ENCODE measurements at places on chromosomes 6 and 20.

DNA sequence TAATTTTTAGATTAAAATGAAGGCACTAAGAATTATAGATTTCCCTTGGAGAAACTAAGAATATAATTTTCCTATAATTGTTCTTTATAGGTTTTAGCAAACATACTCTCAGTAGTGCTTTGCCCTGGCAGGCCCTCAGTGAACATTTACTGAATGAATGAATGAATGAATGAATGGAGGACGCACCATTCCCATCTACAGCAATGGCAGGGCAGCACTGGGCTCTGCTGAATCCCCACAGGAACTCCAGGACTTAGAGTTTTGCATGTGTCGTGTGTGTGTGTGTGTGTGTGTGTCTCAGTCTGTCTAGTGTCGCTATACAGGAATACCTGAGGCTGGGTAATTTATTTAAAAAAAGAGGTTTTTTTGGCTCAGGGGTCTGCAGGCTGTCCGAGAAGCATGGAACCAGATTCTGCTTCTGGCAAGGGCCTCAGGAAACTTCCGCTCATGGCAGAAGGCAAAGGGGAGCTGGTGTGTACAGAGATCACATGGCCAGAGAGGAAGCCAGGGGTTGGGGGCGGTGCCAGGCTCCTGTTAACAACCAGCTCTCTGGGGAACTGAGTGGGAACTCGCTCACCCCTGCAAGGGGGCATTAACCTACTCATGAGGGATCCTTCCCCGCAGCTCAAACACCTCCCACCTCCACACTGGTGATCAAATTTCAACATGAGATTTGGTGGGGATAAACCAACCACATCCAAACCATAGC lies 20.1 kb downstream of the RNASET2 start:
- no peak for DNase-seq

DNA sequence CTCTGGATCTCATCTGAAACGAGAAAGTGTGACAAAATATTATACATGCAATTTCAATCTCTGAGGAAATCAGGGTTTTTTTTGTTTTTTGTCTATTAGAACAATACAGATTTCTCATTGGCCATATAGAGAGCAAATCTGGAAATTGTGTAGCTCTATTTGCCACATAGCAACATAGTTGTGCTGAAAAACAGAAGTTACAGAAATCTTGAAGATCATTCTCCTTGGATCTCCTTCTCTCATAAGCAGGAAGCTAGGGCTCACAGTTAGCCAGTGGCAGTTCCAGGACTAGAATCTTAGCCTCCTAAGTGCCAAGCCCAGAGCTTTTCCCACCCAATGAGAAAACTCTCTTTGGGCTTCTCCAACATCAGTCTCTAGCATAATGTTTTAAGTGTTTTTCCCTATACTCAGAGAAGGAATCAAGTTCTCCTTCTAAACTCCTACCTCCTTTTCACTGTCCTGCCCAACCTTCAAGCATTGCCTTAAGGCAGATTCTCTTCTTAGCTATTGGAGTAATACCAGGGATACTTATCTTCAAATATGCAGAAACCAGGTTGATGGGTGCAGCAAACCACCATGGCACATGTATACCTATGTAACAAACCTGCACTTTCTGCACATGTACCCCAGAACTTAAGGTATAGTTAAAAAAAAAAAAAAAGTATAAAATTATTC lies 211.6 kb downstream of the ALDH8A1 start:
- DNase-seq, result no peak

DNA sequence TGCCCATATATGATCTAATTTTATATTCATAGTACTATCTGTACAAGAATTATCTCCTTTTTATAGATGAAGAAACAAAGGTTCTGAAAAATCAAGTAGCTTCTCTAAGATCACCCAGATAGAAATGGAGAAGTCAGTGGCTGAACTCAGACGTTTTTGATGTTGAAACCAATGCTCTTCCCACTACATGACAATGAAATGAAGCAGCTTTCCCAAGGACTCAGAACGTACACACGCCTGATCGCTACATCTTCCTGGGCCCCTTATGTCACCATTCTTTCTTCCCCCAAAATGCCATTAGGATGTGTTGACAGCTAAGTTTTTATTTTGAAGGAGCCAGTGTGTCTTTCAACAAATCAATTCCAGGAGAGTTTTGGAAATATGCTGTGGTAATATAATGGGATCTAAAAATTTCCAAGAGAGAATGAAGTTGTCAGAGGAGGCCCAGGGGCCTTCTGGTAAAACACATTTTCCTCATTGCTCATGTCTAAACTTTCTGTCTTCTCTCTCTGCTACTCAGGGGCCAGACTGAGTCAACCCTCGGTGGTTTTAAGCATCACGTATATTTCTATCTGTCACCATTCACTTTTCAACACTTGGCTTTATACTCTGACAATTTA lies 98.1 kb upstream of the COL21A1 start:
- no peak for DNase-seq

DNA sequence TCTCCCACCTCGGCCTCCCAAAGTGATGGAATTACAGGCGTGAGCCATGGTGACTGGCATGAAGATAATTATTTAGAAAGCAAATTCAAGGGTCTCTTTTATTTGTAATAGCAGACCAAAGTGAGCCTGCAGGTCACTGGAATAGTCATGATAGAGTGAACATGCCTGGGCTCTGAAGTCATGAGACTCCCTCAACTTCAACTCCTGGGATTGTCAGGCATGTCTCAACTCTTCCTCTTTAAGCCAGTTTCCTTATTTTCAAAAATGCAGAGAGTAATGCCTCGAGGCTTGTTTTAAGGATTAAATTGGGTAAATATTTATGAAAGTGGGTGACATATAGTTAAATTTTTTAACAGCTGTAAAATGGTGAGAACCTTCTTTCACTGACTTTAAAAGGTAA lies 22.7 kb upstream of the HECA start:
- no peak for DNase-seq

GRCh38 chr6:38782616-38783015 lies 67.5 kb downstream of the DNAH8 start:
- DNase-seq, result no peak

GRCh38 chr6:7311917-7312615 lies 933 bp downstream of the SSR1 start:
- no peak for DNase-seq

- no peak for DNase-seq
Measured at GRCh38 chr6:2134554-2134953, 110.9 kb downstream of the GMDS start.

DNA sequence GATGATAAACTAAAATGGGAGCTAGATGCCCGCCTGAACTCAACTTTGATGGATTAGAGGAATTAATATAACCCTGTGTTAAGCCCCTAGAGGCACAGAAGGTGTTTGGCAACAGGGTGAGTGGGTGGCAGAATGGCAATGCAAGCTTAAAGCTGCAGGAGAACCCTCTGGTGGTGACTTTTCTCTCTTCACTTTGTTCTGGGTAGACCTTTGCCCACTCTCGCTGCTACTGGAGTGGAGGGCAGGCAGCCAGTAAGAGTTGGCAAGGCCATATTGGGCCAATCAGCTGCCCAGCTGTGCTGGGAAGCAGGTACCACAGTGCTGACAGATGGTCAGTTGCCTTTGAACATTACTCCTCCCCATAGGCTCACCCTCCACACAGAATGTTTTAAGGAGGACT lies 468.2 kb downstream of the MMUT start:
- no peak for DNase-seq

DNA sequence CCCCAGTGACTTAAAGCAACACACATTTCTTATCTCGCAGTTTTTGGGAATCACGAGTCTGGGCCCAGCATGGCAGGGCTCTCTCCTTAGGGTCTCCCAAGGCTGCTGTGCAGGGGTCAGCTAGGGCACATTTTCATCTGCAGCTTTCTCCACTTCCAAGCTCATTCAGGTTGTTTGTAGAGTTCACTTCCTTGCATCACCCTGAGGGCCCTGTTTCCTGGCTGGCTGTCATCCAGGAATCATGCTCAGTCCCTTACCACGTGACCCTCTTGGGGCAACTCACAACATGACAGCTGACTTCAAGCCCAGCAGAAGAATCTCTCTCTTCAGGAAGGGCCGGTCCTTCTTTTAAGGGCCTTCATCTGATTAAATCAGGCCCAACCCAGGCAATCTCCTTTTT lies 21.3 kb downstream of the SNAP25 start:
- DNase-seq, result no peak

DNA sequence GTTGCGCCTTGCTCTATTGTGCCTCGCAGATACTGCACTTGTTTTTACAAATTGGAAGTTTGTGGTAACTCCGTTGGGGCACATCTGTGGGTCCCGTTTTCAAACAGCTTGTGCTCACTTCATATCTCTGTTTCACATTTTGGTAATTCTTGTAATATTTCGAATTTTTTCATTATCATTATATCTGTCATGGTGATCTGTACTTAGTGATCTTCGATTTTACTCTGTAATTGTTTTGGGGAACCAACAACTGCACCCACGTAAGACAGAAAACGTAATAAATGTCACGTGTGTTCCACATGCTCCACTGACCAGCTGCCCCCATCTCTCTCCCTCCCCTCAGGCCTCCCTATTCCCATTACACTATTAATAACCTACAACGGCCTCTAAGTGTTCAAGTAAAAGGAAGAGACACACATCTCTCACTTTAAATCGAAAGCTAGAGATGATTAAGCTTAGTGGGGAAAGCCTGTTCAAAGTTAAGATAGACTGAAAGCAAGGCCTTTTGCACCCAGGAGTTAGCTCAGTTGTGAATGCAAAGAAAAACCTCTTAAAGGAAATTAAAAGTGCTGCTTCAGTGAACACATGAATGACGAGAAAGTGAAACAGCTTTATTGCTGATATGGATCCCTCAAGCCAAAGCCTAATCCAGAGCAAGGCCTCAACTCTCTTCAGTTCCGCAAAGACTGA lies 26.9 kb downstream of the TTLL2 start:
- DNase-seq, result no peak

DNA sequence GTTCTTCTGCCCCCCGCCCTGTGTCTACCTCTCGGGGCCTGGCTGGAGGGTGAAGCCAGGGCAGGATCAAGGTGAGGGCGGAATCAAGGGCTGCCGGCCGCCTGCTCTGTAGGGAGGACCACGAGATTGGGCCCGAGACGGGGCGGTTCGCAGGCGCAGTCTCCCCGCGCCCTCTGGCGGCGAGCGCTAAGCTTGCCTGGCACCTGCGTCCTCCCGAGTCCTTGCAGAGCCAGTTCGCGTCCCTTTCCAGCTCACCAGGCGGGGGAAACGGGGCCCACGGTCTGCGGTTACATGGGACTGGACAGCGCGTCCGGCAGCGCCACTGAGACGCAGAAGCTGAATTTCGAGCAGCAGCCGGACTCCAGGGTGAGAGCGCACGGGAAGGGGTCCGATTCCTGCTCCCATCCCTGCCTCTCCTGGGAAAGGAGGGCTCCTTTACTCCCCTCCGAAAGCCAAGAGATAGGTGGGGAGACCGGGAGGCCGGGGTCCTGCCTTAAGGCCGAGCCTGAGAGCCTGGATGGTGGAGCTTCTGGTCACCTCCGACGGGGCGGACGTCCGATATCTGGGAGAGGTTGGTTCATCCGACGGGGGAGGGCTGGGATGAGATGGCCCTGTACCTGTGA lies 3.6 kb upstream of the MATN4 start:
- DNase-seq, result peak; percentile 37

- DNase-seq, result peak; percentile 46
Measured at GRCh38 chr6:56843476-56844349, 111.2 kb upstream of the BEND6 start.

DNA sequence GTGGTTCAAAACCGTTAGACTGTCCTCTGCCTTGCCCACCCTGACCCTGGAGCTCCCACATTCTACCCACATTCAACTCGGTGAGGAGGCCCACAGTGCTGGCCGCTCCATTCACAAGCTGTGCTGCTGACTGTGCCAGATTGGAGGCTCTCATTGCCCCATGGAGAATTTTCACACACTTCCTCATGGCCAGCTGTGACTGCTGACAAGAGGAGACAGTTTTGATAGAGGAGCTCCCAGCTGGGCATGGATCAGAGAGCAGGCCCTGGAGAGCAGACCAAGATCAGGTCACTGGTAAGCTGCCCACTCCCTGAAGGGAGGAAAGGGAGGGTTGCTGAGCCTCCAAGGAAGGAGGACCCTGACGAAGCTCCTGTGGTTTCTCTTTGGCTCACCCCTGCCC lies 246.1 kb upstream of the RIN2 start:
- no peak for DNase-seq

- no peak for DNase-seq
Measured at GRCh38 chr6:130829333-130829910, 2.2 kb downstream of the SMLR1 start.

DNA sequence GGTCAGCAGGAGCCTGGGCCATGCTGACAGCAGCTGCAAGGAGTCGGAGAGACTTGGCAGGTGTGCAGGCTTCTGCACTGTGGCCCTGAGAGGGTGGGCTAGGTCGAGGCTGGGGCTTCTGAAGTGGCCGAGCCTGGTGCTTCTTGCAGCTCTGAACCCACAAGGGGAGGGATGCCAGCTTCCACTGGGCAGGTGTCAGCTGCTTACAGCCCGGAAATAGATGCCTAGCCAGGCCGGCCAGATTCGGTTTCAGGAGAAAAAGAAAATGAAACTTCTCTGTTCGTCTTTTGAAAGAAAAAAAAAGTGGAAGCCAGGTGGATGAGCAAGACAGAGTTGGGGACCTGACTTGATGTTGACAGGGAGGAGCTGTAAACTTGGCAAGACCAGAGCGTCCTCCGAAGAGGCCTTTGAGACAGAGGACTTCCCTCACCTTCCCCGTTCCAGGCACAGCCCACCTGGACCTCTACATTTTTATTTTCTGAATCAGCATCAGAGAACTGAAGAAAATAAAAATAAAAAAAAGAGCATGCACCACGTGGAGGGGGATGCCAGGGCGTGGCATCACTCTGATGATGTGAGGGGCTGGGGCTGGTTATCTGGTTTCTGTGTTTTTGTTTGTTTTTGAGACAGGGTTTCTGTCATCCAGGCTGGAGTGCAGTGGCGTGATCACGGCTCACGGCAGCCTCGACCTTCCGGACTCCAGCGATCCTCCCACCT lies at the start of gene ZBP1:
Gene ZBP1, minus strand, starts transcription at position 153 of the 717 bp plus-strand sequence. Its CDS starts 131 bp downstream, at position 22.
- DNase-seq, result peak; percentile 17

DNA sequence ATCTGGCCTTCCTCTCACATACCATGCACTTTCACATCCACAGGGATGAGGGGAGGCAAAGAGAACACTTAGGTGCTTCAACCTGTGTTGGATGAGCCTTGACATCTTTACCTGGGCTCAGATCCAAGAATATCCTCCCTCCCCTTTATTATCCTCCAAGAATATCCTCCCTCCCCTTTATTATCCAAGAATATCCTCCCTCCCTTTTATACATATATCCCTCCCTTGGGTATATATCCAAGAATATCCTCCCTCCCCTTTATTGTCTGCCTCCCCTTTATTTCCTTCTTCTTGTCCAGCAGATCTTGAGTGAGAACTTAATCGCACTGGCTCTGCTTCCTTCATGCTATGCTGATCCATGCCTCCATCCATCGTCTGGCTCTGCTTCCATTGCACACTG lies 30.3 kb downstream of the LAMA4 start:
- no peak for DNase-seq

GRCh38 chr6:67591910-67592309 lies 1043.2 kb upstream of the ADGRB3 start:
- DNase-seq, result no peak

- DNase-seq, result no peak
Measured at GRCh38 chr6:146041282-146041681, 12.4 kb downstream of the GRM1 start.
